ENCODE measurements at places on chromosomes 4 and X. TPM values are rescaled to one million over a fixed set of nuclear protein-coding genes. Genes with fewer than 3 reads are reported as not detected.
A peak's percentile ranks its signal among the peaks of the same experiment; 100 is the strongest.

DNA sequence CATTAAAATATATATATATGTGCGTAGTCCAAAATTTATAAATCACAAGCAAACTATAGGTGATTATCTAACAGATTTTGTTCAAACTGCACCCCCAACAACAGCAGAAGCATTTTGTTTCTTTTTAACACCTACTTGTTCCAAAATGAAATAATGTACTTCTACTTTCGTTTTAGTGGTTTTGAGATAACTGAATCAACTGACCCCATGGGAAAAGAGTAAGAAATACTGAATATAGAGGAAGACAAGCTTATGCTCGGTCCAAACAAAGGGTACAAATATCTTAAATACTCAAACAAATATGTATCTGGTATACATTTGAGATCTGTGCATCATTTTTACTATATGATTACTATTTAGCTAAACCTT, 22.4 kb downstream of the MAP7D3 start:
- DNase-seq: no peak

- DNase-seq: no peak
These were observed 607.4 kb upstream of the FAM241A start for GRCh38 chr4:111537871-111538270.

SSX4 gene
- not detected for total RNA-seq

GRCh38 chr4:62656006-62656405, 1455.9 kb downstream of the ADGRL3 start:
- DNase-seq: no peak

DNA sequence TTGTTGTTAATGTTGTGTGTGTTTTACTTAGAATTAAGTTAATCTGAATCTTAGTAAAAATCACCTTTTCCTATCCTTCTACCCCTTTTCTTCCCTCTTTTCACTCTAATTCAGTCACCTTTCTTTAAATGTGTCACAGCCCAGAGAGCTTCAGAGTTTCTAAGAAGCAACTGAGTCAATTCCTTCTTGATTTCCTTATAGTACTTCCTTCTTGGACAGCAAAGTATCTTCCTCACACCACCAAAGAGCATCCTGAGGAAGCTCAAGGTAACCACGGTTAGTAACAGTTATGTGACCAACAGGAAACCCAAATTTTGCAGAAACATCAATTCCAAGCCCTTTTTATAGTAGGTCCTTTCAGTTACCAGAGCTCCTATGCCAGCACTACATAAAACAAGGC, 243.2 kb upstream of the BMP3 start:
- no peak for DNase-seq

- DNase-seq: no peak
These were observed 80.8 kb upstream of the MAB21L2 start for GRCh38 chr4:150501009-150501727.

LRRC66 gene
- total RNA-seq: 1.1 TPM

PNMA3 gene
- total RNA-seq: 1.2 TPM

KLKB1 gene
- 1.2 TPM for total RNA-seq

GRCh38 chr4:33031328-33031727, 2311.2 kb downstream of the PCDH7 start:
- DNase-seq: no peak

HELT gene
- not detected for total RNA-seq

GRCh38 chrX:13167481-13168231, 123.2 kb upstream of the FAM9C start:
- peak; percentile 80 for DNase-seq

DNA sequence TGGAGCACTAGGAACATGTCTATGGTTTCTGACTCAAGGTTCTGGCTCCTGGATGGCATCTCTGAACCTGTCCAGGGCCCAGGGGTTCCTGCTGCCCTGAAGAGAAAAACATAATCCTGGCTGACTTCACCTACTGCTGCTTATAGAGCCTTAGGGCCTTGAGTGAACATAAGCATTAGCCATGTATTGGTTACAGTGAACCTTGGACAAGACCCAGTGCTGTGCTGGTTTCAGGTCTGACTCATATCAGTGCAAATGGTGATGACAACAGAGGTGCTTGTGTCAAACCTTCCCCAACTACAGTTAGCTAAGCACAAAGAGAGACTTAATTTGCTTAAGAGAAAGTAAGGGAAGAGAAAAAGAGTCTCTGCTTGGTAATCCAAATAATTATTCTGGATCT, 1047.2 kb downstream of the GLUD2 start:
- no peak for DNase-seq

GRCh38 chr4:68361146-68361589, 11.3 kb upstream of the YTHDC1 start:
- DNase-seq: no peak

- no peak for DNase-seq
These were observed 109.1 kb upstream of the MED14 start for GRCh38 chrX:40844471-40844870.

DNA sequence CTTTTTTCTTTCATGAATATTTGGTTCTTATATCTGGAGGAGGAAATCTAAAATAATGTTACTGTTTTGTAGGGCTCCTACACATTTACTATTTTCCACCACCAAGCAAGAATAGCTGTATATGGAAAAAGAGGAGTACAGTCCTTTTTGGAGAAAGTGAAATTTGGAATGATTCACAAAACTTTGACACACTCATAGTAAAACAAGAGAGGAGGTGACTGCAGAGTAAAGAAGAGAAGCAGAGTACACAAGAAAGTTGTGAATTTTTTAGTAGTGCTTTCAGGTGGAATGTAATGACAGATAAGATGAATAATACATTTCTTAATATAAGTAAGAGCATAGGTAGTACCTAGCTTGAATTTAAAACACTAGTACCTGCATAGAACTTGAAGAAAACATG, 41.3 kb upstream of the UGT2B4 start:
- no peak for DNase-seq

PPAT gene
- 11.6 TPM for total RNA-seq

MAB21L2 gene
- total RNA-seq: 0.10 TPM

ANKRD50 gene
- 77.3 TPM for total RNA-seq

DNA sequence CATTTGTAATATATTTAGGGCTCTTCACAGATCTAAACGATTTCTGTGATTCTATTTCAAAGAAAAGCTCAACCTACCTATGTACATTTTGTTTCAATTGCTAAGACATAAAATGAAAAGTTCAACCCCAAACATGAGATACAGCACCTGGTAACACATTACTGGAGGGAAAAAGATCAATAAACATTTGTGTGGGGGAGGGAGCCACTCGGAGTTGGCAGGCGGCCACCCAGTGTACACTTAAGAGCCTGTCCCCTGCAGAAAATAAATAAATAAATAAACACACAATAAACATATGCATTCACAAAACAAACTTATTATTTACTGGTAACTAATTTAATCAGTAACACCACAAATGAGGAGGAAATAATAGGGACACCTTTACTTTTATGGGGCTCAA, 19.3 kb downstream of the PRSS48 start:
- no peak for DNase-seq

GRCh38 chr4:122156819-122157218, 4.7 kb downstream of the BLTP1 start:
- no peak for DNase-seq

PF4V1 gene
- total RNA-seq: not detected

DNA sequence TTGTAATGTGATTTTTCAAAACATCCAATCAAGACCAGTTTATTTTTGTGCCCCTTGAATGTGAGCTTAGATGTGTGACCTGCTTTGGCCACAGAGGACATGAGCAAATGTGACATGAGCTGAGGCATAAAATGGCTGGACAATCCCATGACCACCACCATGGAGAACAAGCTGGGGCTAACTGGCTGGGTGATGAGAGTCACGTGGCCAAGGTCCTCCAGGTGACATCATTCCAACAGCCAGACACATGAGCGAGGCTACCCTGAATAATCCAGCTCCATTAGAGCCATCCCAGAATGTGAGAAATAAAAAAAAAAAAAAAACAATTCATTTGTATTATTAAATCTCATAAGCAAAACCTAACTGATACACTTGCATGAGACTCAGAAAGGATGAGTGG, 90.4 kb upstream of the LDB2 start:
- no peak for DNase-seq

DNA sequence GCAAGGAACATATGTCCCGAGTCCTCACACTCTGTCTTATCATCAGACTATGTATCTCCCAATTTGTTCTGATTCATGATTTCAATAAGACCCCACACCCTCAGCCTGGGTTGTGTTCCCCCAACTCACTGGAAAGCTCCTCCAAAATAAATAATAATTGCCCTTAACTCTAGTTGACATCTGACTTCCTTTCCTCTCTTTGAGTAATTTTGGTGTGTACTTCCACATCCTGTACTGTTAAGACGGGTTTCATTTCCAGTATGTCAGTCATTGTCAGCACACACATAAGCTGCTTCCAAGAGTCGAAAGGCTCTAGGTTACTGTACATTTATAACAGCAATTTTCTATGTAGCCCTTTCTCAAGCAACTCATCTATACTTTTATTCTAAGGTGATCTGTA, 52.2 kb upstream of the C1QTNF7 start:
- DNase-seq: no peak

- no peak for DNase-seq
These were observed 4.6 kb downstream of the ALAS2 start for GRCh38 chrX:55026143-55026542.

GLA gene
- 18.9 TPM for total RNA-seq

ARHGAP24 gene
- total RNA-seq: 112 TPM

GRCh38 chr4:137647375-137647774, 115.1 kb upstream of the PCDH18 start:
- no peak for DNase-seq

- no peak for DNase-seq
These were observed 34.8 kb downstream of the DOCK11 start for GRCh38 chrX:118530219-118530911.

GRCh38 chrX:16869393-16870094, 618 bp downstream of the RBBP7 start:
- DNase-seq: peak; percentile 58

- DNase-seq: no peak
These were observed 30.6 kb downstream of the HOPX start for GRCh38 chr4:56650262-56651055.

EXOSC9 gene
- 23.0 TPM for total RNA-seq

DNA sequence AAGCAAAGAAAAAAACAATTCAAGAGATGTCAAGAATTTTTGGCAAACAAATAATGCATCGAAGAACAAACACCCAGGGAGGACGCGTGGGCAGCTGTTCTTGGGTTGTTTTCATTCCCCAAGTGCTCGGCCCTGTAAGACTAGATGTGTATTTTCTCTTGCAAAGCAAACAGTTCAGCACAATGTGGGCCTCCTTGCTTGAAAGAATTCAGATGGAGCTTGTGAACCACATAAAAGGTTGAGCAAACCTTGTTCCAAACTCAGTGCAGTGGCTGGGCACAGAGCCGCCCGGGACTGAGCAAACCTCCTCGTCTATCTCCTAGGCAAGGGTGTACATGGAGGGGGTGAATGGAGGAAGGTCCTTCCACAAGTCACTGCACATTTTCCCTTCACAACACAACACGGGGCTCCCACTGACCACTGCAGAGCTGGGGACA, 82.4 kb downstream of the HTRA3 start:
- peak; percentile 65 for DNase-seq

GRCh38 chr4:72507860-72508419, 61.1 kb downstream of the ADAMTS3 start:
- DNase-seq: no peak

- DNase-seq: no peak
These were observed 189.9 kb downstream of the INPP4B start for GRCh38 chr4:142656178-142656577.

- DNase-seq: no peak
These were observed 23.9 kb downstream of the ARHGAP36 start for GRCh38 chrX:131081772-131082740.

DNA sequence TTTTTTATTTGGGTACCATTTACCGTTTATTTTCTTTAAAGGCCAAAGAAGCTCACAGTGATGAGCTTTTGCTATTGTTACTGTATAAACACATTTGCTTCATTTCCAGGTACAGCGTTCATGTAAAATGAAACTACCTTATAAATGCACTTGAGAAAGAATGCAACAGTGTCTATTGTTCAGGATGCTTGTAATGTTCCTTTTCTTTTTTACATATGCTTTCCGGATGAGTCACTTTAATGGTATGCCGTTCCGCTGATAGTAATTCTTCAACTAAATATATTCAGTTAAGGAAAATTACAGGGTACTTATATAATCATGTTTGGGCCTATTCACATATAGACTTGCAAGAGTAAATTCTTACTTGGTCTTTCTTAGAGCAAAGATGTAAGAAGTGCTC, 354.9 kb downstream of the RPA4 start:
- DNase-seq: no peak

SPOCK3 gene
- 3.6 TPM for total RNA-seq

NXF2B gene
- not detected for total RNA-seq

- no peak for DNase-seq
These were observed 390.1 kb downstream of the ADAM29 start for GRCh38 chr4:175308236-175308635.

WDR1 gene
- 174 TPM for total RNA-seq

- DNase-seq: no peak
These were observed 197.2 kb downstream of the CBR4 start for GRCh38 chr4:168812806-168813205.

- no peak for DNase-seq
These were observed 91.9 kb upstream of the PPP1R2C start for GRCh38 chrX:42869659-42870476.

IL2 gene
- total RNA-seq: not detected

- DNase-seq: peak; percentile 99
These were observed at the start of gene SMIM14 for GRCh38 chr4:39638354-39639239. SMIM14 (minus strand) TSS chr4:39638865; CDS start chr4:39605145, 33,720 bp downstream.

HSFX2 gene
- total RNA-seq: not detected

C4orf36 gene
- total RNA-seq: 1.7 TPM

DNA sequence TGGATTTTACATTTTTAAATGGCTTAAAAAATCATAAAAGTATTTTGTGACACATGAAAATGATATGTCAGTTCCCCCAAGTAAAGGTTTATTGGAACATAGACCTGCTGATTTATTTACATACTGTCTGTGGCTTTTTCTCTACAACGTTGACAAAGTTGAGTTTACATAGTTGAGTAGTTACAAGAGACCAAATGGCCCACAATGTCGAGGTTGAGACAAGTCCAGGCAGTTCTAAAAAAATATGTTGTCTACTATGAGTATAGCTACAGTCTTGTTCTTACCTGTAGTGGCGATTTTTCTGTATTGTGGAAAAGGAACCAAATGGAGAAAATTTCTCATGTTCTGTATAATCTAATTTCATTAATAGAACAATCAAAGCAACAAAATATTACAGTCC, 163.2 kb downstream of the FRAS1 start:
- DNase-seq: peak; percentile 7

GRCh38 chrX:40152741-40153344, 55.1 kb upstream of the BCOR start:
- peak; percentile 24 for DNase-seq

DMRTC1B gene
- not detected for total RNA-seq

DNA sequence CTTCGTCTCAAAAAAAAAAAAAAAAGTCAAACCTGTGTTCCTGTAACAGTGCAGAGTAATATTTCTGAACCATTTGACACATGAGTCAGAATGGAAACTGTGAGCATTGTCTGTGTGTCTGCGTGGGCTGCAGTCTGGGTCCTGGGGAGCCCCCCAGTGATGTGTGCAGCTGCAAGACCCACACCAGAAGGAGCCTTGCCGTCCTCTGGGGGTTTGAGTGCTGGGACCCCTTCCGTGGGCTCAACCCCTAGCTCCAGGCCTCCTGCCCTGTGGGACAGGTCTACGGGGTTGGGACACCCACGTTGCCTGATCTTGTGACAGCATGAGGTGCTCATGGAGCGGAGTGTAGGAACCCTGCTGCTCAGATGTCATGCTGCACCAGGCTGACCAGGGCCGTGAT, 43.7 kb downstream of the DDX3X start:
- no peak for DNase-seq

RAI2 gene
- total RNA-seq: 2.1 TPM

Measured in tongue (tissue), 3 donors.